ENCODE measurements at places on chromosomes 12 and 14. TPM values are rescaled to one million over a fixed set of nuclear protein-coding genes. Genes with fewer than 3 reads are reported as not detected.
A peak's percentile ranks its signal among the peaks of the same experiment; 100 is the strongest.

DNA sequence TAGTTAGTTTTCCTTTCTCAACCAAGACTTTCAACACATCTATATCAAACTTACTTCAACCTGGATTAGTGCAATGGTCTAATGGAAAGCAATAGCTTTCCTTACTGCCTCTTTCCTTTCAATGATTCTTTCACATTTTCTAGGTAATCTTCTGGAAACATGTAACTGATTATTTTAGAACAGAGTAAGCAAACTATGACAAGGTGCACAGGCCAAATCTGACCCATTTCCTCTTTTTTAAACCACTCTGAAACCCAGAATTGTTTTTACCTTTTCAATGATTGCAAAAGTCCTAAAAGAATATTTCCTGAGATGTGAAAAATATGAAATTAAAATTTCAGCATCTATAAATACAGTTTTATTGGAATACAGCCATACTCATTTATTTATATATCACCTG is 81.6 kb upstream of the TMTC2 start:
- DNase-seq = no peak

Gene OR11H12
- total RNA-seq = not detected

- no peak for DNase-seq
These were observed 61.9 kb downstream of the DRAM1 start for GRCh38 chr12:101939306-101939705.

DNA sequence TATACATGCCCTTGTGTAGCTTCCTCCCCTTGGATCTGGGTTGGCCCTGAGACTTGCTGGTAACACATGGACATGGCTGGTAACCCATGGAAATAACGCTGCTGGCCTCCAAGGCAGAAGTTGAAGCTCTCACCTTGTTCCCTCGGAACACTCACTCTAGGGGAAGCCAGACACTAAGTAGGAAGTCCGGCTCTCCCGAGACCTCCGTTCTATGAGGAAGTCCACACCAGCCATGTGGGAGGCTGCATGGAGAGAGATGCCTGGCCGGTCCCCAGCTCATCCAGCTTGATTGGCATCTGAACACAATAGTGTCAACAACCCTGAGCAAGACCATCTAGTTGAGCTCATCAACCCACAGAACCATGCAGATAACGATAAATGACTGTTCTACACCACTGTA is 39.7 kb upstream of the VRK1 start:
- no peak for DNase-seq

Gene RNASE7
- not detected for total RNA-seq

- no peak for DNase-seq
These were observed 23.6 kb upstream of the REP15 start for GRCh38 chr12:27672643-27673042.

DNA sequence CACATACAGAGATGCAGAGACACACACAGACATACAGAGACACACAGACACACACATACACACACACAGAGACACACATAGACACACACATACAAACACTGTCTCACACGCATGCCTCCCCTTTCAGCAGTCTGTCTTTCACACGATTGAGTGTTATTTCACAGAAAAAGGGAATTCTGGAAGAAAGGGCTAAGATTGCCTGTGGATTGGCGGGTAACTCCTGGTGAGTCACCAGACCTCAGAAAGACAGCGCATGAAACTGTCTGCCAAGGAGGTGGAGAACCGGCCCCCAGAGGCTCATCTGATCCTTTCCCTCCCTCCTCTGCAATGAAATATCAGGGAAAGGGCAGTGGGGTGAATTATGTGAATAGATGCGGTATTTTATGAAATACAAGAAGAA is 127.2 kb upstream of the GSC start:
- DNase-seq = no peak

Gene OS9
- total RNA-seq = 60.9 TPM

- DNase-seq = no peak
These were observed 49.8 kb upstream of the CCDC63 start for GRCh38 chr12:110796952-110797351.

- peak; percentile 7 for DNase-seq
These were observed 203.5 kb upstream of the G2E3 start for GRCh38 chr14:30355431-30355913.

DNA sequence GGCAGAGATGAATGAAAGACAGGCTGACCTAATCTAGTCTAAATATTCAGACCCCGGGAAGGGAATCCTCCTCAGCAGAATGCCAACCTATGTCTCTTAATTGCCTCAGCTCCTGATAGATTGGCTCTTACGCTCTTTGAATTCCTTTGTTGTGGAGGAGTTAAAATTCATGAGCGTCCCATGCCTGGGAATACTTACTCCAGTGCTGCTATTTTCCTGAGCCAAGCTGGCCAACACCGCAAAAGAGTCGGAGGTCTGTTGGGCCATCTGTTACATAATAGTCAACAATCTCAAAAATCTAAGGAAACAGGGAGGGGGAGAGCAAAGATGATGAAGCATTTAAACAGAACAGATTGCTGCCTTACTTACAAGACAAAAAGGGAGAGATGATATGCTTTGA is 182.8 kb downstream of the ASCL1 start:
- no peak for DNase-seq
